B cell (primary cell): ENCODE measurements at places on chromosomes 11 and 22. TPM values are rescaled to one million over a fixed set of nuclear protein-coding genes. Genes with fewer than 3 reads are reported as not detected.

Gene APOA4
- polyA plus RNA-seq: not detected in 2 replicates

Gene ROBO4
- not detected in 2 replicates for polyA plus RNA-seq

Gene SCGB1D2
- polyA plus RNA-seq: not detected in 2 replicates

Gene PRSS23
- 0.03 TPM in 2 replicates for polyA plus RNA-seq

Gene MMP12
- not detected in 2 replicates for polyA plus RNA-seq

Gene GAL
- not detected in 2 replicates for polyA plus RNA-seq

Gene CHORDC1
- 22.1 and 37.2 TPM in 2 replicates for polyA plus RNA-seq

Gene OR2AG1
- polyA plus RNA-seq: not detected in 2 replicates

Gene PRMT3
- polyA plus RNA-seq: 6.0 and 8.0 TPM in 2 replicates

Gene VWA5A
- 5.0 and 6.3 TPM in 2 replicates for polyA plus RNA-seq
